ENCODE measurements at places on chromosomes 7 and 10.

DNA sequence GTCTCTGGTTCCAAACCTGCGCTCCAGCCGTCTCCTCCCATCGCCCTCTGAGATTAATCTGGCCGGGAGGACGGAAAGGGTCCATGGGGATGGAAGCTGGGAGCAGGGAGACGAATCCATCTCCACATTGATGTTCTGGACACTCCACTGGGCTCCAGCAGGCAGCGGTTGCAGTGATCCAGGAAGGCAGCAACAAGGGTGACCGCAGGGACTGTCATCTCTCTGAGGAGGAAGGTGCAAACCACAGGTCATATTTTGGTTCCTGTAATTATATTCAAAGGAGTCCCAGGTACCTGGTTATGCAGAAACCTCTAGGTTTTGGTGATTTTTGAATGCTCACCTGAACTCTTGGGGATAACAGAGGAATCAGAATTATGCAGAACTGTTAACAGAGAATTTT, 54.8 kb downstream of the EVX1 start:
- DNase-seq = no peak

DNA sequence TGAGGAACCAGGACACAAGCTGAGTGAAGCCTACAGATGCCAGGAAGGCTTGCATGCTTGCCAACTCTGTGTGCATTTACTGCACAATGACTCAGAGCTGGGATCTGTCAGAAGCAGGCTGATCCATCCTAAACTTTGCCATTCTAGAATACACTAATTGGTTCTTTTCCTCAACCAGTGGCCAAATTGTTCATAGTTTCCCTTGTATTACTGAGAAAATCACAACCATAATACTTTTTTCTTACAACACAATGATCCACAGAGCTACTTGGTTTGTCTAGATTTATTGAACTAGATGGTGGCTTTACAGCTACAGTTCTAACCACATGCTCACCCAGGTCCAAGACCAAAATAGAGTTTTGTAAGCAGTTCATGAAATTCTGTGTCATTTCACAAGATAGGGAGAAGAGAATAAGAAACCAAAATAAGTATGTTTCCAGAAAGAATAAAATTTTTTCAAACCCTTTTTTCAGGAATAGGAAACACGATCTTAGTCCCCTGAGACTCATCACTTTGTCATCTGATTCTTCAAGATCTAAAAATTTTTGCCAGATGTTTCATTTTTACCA, 21.0 kb upstream of the LRRC17 start:
- DNase-seq = no peak

DNA sequence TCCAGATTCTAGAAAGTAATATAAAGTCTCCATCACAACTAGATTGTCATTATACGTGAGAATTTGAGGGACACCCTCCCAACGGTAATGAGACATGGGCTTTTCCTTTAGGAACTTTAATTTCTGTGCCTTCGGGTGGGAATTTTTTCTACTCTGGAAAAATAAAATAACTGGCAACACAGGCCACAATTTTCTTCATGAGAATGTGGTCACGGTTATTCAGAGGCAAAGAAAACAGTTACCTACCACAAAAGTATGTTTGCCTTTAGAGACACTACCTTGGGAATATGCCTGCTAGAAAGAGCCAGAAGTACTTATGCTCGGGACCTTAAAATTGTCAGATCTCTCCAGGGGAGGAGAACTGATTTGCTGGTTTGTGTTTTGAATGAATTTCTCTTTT, 99.4 kb downstream of the ITGA8 start:
- DNase-seq = no peak

- no peak for DNase-seq
Measured at GRCh38 chr10:86665218-86665607, 3.1 kb upstream of the LDB3 start.

GRCh38 chr7:28102797-28103196, 77.8 kb downstream of the JAZF1 start:
- DNase-seq = no peak

DNA sequence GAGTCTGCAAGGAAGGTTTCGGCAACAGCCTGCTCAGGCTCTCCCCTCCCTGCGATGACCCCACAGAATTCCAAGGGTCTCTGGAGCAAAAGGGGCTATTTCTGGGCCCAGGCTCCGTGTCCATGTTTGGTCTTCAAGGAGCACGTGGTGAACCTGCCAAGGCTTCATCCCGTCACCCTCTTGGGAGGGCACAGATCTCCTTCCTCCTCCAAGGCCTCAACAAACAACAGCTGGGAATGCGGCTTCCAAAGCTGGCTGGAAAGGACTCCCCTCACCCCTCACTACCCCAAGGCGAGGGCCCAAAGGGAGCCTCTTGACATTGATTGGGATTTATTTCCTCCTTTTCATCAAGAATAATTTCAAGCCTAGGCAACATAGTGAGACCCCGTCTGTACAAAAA, 14.0 kb upstream of the KPNA7 start:
- no peak for DNase-seq

GRCh38 chr10:113133497-113134115, 183.6 kb downstream of the TCF7L2 start:
- no peak for DNase-seq

GRCh38 chr7:10412422-10413019, 561.2 kb upstream of the PHF14 start:
- DNase-seq = peak; percentile 29

DNA sequence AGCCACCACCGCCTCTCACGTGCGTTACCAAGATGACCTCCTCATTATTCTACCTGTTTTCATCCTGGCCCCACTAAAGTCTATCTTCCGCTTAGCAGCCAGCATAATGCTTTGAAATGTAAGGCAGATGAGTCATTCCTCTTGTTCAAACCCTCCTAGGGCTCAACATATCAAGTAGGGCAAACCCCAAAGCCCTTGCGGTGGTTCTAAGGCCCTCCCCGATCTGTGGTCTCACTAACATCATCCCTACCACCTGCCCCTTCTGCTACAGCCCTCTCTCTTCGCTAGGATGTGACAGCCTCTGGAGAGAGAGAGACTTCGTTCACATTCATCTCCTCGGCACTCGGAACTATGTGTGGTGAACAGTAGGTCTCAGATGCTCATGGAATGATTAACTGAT, 94.8 kb downstream of the SVIL start:
- DNase-seq = no peak

- DNase-seq = no peak
Measured at GRCh38 chr10:114320249-114321116, 81.4 kb downstream of the VWA2 start.

DNA sequence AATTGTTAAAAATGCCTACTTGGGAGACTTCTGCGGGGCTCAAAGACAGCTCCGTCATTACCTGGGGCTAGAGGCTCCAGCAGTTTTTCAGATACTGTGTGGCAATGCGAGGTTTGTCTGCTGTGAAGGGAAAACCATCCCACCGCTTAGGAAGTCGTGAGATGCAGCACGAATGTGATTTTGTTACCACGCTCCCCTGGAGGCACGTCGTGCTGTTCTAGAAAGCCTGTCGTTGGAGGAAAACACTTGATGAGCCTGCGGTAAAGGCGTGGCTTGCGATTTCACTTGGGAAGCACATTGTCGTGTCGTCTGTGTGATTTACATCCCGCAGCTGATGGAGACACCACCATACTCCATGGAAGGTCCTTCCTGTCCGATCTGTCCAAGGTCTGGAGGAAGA, 39.3 kb downstream of the CAMK1D start:
- no peak for DNase-seq

DNA sequence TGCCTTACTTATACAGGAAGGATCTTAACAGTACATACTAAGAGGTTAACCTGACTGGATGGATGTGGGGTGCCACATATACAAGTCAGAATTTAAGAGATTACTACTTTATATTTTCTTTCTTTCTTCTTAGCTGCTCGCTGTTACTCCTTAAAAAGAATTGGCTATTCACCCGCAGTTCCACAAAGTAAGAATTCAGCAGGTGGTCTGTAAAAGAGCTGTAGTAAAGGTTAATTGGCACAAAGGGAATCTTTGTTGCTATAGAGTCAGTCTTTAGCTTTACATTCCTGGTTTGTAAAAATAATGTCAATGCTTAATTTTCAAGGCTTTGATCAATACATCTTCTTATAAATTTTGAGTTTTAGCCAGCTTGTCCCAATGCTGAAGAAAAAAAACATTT, 43.2 kb downstream of the RALA start:
- DNase-seq = no peak

DNA sequence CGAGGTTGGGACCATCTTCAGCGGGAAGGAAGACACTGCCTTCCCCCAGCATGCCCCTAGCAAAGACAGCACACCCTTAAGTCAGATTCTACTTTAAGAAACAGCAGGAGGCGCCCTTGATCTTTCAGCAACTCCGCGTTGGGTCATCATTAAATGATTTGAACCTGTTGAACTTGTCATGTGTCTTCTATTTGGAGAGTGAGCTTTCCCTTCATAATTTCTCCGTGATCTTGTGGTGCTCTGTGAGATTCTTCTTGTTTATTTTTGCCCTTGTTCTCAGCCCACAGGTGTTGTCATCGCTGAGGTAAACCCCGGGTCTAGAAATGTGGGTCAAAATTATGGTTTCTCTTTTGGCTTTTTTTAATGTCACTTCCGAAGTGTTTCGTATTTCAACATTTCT, 49.5 kb upstream of the PITRM1 start:
- peak; percentile 13 for DNase-seq

DNA sequence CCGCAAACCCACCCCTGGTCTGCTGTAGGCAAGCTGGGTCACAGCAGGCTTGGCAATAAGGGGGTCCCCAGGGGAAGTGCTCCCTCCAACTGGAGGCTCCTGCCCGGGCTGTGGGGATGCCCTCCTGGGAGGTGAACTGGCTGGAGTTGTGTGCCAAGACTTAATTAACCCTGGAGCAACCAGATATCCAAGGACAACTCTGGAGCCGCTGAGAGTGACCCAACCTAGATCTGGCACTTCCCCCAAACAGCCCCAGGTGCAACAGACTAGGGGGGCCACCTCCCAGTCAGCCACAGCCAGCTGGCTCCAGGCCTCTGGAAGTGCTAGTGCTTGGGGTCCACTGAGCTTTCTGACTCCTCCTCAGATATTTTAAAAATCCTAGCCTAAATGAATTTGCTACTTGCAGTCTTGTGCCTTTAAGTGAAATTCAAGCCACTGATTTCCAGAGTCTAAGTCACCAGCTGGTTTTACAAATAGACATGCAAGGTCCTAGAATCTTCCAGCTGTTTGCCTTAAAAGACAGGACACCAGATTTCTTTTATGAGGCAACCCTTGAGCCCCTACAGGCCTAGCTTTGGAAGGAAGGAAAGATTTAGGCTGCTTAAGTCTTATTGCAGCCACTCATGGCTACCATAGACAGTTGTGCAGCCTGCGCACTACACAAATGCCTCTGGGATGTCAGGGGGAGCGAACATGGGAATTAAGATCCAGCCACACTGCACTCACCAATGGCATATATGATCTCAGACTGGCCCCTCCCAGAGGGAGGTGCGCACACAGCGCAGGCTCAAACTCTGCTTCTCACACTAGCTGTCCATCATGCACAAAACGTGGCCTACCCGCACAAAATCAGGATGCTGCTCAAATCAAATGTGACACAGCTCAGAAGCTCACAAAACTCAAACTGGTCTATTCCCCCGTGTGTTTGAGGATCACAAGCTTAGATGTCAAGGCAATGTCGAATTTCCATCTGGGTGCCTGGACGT, 42.6 kb upstream of the MYL10 start:
- DNase-seq = no peak

GRCh38 chr7:85469446-85470010, 282.7 kb upstream of the SEMA3D start:
- no peak for DNase-seq

GRCh38 chr7:140475747-140476333, 3.5 kb downstream of the MKRN1 start:
- DNase-seq = peak; percentile 69

GRCh38 chr10:129110780-129111179, 356.3 kb upstream of the MGMT start:
- DNase-seq = no peak

DNA sequence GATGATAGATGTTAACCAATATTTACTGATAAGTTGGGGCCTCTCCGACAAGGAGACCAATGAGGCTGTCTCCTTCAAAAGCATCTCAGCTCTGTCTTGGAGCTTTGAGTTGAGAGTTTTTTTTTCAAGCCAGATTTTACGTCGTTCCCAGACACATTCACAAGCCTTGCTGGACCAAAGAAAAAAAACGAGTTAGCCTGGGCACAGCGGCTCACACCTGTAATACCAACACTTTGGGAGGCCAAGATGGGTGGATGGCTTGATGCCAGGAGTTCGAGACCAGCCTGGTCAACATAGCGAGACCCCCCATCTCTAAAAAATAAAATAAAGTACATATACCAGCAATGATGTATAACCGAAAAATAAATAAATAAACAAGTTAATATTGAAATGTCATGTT, 19.0 kb upstream of the AZGP1 start:
- DNase-seq = no peak

GRCh38 chr7:91598791-91599190, 281.7 kb downstream of the MTERF1 start:
- no peak for DNase-seq

DNA sequence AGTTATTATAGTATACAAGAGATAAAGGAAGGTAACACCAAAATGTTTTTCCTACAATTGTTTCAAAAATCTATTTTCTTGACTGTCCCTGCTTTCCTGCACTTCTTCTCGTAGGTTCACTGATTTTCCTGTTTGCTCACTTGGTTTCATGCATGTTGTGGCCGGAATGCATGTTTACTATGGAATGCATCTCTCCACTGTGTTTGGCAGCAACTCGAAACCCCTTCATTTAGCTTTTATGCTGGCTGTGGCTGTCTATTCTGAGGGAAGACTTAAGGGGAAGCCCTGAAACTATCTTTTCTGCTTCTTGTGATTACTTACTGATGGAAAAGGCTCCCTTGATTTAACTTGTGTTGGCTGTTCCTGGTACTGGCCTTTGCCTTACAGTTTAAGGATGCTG, 120.3 kb downstream of the NRG3 start:
- no peak for DNase-seq

- peak; percentile 64 for DNase-seq
Measured at GRCh38 chr10:103659674-103660363, 166.3 kb downstream of the NEURL1 start.

DNA sequence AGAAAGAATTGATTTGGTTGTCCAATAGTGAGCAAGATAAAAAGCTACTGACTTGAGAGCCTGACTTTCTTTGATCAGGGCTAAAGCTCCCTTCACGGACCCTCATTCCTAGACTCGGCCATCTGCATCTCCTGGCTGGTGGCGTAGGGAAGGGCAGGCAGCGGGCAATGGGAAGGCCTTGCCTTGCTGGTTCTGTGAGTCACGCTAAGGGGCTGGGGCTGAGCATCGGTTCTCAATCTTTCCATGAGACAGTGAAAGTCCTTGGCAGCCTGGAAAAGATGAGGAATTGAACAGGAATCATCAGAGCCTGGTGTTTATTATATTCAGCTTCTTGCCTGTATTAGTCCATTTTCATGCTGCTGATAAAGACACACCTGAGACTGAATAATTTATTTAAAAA, 475.3 kb downstream of the PLXNA4 start:
- DNase-seq = no peak

GRCh38 chr10:71763352-71764127, 9.8 kb downstream of the VSIR start:
- no peak for DNase-seq

DNA sequence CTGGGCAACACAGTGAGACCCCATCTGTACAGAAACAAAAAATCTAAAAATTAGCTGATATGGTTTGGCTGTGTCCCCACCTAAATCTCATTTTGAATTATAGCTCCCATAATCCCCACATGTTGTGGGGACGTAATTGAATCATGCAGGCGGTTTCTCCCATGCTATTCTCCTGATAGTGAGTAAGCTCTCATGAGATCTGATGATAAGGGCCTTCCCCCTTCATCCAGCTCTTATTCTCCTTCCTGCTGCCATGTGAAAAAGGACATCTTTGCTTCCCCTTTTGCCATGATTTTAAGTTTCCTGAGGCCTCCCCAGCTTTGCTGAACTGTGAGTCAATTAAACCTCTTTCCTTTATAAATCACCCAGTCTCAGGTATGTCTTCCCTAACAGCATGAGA, 136.5 kb downstream of the SFMBT2 start:
- DNase-seq = no peak

- DNase-seq = no peak
Measured at GRCh38 chr7:119197877-119198527, 973.5 kb downstream of the ANKRD7 start.
